ENCODE measurements at places on chromosomes 6 and 20.
A peak's percentile ranks its signal among the peaks of the same experiment; 100 is the strongest.

DNA sequence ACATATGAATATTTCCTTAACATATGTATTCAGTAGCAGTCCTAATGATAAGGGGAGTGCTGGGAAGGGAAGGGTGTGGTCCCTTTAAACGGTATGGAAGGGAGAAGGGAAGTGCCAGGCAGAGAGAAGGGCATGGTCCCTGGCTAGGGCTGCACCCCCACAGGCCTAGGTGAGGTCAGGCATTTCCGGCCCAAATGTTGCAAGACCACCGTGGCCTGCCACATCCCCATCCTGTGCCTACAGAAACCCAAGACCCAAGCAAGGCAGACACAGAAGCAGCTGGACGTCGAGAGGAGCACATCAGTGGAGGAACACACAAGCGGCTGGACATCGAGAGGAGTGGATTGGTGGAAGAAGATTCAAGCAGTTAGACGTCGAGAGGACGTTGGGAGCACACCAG, 5.9 kb downstream of the RRAGD start:
- DNase-seq = no peak

GRCh38 chr20:20712004-20712473, 405 bp downstream of the RALGAPA2 start:
- DNase-seq = peak; percentile 6

DNA sequence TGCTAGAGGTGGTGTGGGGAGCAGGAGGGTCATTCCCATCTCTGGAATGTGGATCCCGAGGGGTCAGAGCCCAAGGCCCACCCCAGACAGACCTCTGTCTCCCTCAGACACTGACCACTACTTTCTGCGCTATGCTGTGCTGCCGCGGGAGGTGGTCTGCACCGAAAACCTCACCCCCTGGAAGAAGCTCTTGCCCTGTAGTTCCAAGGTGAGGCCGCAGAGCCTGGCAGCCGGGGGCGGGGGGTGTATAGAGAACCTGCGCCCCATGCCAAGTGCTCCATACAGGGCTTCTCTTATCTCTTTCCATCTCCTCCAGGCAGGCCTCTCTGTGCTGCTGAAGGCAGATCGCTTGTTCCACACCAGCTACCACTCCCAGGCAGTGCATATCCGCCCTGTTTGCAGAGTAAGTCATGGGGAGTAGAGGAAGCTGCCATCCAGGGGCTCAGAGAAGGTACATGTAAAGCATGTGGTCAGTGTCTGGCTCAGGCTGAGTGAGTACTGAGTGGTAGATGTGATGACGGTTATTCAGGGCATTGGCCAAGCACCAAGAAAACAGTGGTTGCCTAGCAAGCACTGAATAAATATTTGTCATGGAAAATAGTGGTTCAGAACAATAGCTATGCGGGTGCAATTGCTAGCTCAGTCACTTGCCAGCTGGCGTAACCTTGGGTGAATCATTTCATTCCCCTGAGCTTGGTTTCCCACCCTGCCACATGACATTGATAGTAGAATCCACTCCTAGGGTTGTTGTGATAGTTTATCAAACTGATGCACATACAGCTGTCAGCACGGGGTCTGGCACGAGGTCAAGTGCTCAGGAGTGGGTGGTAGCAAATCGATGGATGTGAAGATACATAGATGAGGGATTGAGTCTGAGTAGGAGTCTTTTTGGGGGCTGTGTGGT, 3.5 kb downstream of the PIGT start:
- DNase-seq = peak; percentile 99

DNA sequence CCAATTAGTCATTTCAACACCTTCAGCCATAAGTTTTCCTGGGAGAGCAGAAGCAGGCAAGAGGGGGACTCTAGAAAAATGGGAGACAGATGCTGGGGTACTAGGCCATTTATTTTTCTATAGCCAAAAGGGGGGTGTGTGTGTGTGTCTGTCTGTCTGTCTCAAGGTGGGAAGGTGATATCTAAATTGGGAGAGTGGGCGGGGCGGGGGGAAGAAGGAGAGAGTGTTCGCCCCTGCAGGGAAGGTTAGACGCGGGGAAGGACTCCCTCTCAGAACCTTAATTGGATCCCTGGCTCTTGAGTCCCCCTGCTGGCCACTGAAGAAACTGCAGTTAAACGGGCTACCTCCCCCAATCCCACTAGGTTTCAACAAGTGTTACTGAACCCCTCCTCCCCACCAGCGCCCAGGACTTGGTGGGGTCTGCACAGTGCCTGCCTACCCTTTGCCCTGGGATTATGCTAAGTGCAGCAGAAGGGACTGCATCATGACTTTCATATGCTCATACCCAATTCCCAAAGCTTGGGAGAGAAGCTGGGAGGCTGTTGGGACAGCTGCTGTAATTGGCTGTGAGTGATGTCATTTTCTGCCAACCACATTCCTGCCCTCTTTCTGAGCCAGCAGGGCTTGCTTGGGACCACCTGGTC, 45.8 kb downstream of the FOXP4 start:
- peak; percentile 69 for DNase-seq

GRCh38 chr6:157989541-157990289, 8.1 kb downstream of the SYNJ2 start:
- DNase-seq = peak; percentile 55

DNA sequence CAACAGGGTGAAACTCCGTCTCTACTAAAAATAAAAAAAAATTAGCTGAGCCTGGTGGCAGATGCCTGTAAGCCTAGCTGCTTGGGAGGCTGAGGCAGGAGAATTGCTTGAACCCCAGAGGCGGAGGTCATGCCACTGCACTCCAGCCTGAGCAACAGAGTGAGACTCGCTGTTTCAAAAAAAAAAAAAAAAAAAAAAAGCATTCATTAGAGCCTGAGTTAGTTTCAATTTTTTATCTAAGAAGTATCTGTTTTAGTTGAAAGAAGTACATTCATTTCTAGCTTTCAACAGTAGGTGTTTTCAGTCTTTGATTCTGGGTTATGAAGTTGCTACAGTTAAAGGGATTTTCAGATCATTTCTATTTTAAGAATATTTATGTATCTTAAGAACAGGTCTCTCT, 42.2 kb downstream of the ZNF292 start:
- no peak for DNase-seq

- no peak for DNase-seq
Observed at GRCh38 chr6:150877928-150878327, 12.4 kb downstream of the MTHFD1L start.

GRCh38 chr20:49519777-49520359, 37.4 kb upstream of the KCNB1 start:
- DNase-seq = no peak

GRCh38 chr6:21754891-21755290, 161.3 kb downstream of the SOX4 start:
- peak; percentile 84 for DNase-seq

DNA sequence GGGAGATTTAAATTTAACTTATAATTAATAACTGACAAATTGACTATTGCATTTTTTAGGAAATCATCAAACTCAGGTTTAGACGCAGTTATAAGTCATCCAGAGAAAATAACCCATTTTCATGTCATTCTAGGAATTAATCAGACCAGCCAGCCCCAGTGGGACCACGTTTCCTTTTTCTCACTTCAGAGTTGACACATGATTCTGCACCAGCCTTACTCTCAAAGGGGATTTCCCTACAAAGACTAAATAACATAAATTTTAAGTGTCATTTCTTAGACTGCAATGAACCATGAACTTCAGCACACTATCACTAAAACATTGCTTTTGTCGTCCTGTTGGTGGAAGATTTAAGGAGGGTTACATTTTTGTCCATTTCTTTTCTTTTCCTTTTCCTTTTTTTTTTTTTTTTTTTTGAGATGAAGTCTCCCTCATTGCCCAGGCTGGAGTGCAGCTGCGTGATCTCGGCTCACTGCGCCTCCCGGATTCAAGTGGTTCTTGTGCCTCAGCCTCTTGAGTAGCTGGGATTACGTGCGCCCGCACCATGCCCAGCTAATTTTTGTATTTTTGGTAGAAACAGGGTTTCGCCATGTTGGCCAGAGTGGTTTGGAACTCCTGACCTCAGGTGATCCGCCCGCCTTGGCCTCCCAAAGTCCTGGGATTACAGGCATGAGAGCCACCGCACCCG, 3.6 kb downstream of the IPCEF1 start:
- DNase-seq = no peak

GRCh38 chr6:111809264-111809663, 64.0 kb downstream of the FYN start:
- DNase-seq = peak; percentile 36

DNA sequence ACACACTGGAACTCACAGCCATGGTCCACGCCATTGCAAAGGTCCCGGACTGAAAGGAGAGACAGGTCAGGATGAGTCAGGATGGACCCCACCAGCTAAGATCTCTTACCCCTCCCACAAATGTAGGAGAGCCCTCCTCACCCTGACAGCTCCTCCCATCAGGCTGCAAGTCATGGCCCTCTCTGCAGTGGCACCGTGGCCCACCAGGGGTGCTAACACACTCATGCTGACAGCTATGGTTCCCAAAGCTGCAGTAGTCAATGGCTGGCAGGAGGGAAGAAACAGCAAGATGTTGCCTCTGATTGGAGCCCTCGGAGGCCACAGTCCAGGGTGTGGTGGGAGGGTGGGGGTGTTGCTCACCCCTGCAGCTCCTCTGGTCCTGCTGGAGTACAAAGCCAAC, 5.7 kb upstream of the RBPJL start:
- DNase-seq = peak; percentile 78

DNA sequence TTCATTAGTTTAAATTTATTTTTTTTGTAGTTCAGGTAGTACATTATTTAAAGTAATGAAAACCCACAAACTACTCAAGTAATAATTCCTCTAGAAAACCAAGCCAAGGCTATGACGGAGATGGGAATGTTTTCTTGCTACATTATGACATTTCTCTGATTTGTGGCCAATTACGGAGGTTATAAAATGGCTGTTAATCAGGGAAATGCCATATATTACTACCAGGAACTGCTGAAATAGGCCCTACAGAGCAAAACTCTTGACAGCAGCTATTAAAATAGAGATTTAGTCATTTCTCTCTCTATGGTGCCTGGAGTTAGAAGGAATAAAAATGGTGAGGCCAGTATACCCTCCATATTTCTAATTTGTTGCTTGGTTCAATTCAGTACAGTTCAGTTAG, 280.0 kb downstream of the ARHGAP18 start:
- no peak for DNase-seq
